ENCODE measurements at places on chromosomes 4 and X.
A peak's percentile ranks its signal among the peaks of the same experiment; 100 is the strongest.

DNA sequence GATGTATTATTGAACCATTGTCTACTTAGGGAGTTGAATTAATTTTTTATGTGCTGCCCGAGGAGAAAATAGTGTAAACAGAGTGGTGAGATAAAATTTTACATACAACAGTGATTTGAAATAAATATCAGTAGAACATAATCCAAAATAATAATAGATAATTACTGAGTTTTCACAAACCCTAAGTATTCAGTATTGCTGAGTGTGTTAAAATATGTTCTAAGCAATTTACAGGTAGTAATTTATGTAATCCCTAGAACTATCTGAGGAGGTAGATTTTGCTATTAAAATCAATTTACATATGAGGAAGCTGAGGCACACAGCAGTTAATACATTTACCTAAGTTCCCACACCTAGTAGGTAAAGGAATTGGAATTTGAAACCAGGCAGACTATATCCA, 134.7 kb upstream of the FAT1 start:
- no peak for DNase-seq

- DNase-seq: peak; percentile 1
Measured at GRCh38 chr4:156223985-156224384, 270.3 kb upstream of the CTSO start.

DNA sequence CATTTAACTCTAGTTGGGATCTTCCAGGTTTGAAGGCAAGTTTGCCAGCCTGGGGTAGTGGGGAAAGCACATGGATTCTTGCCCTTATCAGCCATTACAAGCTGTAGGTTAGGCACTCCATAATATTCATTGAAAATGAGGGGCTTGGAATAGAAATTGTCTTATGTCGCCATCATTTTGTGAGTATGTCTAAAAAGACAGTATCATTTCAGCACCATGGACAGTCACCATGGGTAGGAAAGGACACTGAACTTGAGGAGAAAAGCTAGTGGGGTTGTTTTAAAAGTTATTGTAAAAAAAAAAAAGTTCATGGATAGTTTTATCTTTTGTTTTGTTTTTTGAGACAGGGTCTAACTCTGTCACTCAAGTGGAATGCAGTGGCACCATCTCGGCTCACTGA, 356.1 kb downstream of the HNRNPD start:
- peak; percentile 6 for DNase-seq

DNA sequence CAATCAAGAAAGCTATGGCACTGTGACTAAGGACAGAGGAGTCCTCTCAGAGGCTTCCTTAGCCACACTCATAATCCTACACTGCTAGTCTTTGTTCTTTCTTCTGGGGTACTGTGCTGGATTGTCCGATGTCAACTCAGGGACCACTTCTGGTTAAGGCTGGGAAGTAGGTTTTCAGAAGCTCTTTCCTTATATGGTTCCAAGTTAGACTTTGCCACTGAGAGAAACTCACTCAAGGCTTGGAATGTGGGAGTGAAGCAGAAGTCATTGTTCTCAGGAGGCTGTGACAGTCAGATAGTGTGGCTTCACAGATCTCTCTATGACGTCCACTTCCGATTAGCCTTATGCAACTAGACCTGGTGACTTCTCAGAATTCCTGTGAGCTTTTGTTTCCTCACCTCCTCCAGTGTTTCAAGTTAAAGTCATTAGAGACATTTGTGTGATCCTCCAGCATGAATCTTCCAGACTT, 317.3 kb upstream of the F9 start:
- peak; percentile 71 for DNase-seq

DNA sequence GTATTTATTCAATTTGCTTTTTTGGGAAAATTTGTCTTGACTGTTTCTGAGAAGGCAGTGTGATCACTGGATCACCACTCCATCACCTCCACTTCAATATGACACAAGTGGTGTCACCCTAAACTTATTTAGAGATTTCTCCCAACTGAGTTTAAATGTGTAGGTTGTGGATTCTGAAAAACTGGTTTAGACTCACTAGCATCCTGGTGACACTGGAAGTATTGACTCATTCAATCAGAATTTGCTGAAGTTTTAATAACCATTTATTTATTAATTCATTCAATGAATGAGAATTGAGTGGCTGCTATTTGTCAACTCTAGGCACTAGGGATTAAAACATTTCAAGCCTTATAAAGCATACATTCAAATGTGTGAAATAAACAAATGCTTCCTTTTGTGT, 819.1 kb upstream of the EPHA5 start:
- DNase-seq: no peak

GRCh38 chr4:162450531-162451035, 286.8 kb upstream of the FSTL5 start:
- DNase-seq: no peak

GRCh38 chrX:69094977-69095669, 70.1 kb downstream of the PJA1 start:
- DNase-seq: no peak

DNA sequence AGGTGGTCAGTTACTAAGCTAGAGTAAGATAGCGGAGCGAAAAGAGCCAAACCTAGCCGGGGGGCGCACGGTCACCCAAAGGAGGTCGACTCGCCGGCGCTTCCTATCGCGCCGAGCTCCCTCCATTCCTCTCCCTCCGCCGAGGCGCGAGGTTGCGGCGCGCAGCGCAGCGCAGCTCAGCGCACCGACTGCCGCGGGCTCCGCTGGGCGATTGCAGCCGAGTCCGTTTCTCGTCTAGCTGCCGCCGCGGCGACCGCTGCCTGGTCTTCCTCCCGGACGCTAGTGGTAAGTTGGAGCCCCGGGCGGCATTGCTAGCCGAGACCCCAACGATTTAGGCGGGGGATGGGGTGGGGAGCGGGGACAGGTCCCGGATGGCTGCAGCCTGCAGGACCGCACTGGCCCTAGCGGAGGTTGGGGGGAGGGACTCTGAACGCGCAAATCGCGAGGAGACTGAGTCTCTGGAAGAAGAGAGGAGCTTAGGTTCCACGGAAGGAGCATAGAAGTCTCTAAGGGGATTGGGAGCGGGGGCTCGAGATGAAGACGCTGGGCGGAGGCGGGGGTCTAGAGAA, 573 bp downstream of the HTR2C start:
- DNase-seq: no peak

GRCh38 chrX:42869659-42870476, 91.9 kb upstream of the PPP1R2C start:
- DNase-seq: no peak

GRCh38 chrX:115330498-115331168, 41.1 kb downstream of the LUZP4 start:
- DNase-seq: peak; percentile 49

- DNase-seq: no peak
Measured at GRCh38 chr4:67713529-67714247, 12.7 kb upstream of the UBA6 start.

DNA sequence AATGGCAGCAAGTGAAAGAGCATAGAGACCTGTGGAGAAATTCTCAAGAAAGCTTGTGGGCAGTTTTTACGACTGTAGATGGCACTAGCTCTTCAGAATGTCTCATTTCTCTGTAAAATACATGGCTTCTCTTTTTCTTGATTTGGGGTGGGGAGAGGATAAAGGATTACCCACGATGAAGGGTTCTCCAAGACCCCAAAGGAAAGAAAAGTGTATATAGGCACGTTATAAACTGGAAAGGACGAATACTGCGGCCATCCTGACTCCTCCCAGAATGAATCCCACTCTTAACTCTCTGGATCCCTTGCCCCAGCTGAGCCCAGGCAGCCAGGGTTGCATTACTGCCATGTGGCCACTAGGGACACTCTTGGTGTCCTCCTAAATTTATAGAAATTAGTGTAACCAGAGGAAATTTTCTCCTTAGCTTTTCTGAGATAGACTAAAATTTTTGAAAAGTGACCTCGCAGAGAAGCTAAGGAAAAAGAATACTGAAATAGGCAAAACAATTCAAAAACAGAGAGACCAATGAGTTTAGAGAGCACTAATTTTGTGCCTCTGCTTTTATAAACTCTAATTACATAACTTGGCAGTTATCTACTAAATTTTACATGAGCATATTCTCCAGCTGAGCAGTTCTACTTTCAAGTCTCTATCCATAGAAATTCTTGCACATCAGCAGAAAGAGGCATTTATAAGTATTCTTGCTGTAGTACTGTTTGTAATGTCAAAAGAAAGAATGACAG, 37.8 kb upstream of the PCDH19 start:
- DNase-seq: peak; percentile 42

DNA sequence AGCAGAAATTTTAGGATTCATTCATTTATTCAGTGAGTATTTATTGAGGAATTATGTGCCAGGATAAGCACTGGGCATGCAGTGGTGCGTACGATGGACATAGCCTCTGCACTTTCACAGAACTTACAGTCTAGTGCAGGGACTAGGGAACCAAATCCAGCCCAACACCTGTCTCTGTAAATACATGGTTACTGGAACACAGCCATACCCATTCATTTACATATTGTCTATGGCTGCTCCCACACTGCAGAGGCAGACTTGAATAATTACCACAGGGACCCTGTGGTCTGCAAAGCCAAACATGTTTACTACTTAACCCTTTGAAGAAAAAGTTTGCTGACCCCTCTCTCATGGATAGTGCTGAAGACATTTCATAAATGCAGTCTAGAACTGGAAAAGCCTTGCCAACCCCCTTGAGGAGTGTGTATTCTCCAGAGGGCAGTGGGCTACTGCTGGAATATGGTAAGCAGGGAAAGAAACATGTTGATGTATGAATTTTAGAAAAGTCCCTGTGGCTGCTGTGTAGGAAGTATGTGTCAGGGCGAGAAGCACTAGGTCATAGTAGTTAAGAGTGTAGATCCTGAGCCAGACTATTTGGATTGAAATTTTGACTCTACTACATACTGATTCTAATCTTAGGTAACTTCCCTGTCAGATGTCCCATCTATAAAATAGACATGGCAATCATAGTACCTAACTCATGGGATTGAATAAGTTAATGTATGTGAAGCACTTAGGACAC, 75.5 kb downstream of the GALNT7 start:
- no peak for DNase-seq

- DNase-seq: no peak
Measured at GRCh38 chr4:182724414-182724813, 192.8 kb downstream of the DCTD start.

GRCh38 chr4:154018659-154019058, 229.8 kb upstream of the SFRP2 start:
- no peak for DNase-seq

DNA sequence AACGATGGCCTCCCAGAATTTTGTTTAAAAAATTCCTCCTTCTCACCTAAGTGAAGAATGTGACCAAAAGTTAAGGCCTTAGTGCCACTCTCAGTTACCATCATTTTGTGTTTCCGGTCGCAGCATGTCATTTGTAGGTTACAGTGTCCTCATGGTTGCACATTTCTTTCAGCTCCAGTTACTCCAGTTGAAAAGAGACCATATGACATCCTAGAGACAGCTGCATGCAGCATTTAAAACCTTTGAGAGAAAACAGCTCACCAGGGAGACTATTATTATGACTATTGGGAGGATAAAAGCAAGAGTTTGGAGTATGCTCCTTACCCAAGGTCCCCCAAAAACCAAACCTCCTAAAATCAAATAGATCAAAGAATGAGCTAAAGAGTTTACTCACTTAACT, 45.8 kb downstream of the MGARP start:
- no peak for DNase-seq

DNA sequence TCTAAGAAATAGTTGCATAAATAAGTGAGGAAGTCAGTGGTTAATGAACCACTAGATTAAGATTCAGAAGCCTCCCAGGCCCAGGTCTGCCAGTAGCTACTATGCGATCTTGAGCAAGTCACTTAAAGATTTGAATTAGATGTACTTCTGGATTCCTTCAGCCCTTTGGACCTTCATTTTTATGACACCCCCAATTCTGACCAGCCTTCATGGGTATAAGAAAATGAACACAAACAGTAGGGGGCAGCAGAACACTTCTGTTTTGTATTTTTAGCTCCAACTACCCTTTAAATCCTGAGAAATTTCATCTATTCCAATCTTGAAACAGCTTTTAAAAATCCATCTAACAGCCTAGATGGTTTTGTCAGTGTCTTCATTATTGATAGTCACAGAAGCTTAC, 19.0 kb downstream of the TMEM47 start:
- peak; percentile 30 for DNase-seq

- DNase-seq: no peak
Measured at GRCh38 chr4:161799710-161800109, 364.1 kb downstream of the FSTL5 start.

DNA sequence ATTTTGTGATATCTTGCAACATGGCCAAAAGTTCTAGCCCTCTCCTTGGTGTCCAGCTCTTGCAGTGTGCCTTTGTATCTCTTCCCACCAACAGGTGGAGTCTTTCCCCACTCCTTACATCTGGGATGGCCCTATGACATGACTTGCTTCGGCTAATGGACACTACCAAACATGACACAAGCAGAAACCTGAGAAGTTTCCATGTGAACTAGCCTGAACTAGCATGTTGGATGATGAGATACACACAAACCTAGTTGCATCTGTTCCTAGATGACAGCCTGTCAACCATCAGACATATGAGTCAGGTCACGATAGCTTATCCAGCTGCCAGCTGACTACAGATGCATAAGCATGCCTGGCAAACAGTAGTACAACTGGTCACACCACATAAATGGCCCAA, 207.5 kb upstream of the FTHL17 start:
- no peak for DNase-seq

GRCh38 chr4:8886612-8887406, 15.2 kb upstream of the HMX1 start:
- no peak for DNase-seq

GRCh38 chrX:156003486-156004185, 6.1 kb downstream of the IL9R start:
- DNase-seq: no peak

DNA sequence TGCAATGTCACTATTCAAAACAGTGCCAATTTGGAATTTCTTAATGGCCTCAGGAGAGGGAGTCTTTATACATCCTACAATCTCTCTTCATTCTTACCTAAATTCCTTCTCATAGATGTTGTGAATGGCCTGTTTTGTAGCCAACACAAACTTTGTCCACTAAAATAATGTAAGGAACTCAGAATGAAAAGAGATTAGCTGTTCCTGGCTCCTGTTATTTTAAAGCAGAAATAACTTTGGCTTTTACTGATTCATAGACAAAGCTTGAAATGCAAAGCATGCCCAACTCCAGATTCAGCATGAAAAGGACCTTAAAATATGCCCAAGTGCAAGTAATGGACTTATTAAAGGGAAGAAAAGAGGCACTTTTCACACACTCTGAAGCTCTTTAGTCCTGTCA, 146.0 kb upstream of the GPC4 start:
- DNase-seq: no peak

DNA sequence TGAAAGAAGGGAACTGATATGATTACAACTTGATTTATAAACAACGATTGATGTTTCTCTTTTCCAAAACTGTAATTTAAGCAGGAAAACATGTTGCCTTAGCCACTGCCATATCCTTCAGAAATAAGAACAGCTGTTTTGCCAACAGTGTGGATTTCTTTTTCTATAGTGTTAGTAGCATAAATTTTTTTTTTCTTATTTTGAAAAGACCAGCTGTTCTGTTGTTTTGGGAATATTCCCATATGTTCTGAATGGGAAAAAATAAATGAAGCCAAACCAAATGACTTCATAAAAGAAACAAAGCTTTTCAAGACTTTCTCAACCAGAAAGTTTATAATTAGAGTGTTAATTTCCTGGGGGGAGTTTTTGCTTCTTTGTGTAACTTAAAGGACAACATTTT, 83.9 kb upstream of the ARHGAP24 start:
- DNase-seq: no peak
